Activated naive CD4-positive, alpha-beta T cell treated with Interleukin-2 at 50 U/mL for 16 hours (primary cell): ENCODE measurements at places on chromosomes 13 and 19.
A peak's percentile ranks its signal among the peaks of the same experiment; 100 is the strongest.

GRCh38 chr13:51793570-51794271, 10.2 kb downstream of the DHRS12 start:
- DNase-seq = peak; percentile 56

DNA sequence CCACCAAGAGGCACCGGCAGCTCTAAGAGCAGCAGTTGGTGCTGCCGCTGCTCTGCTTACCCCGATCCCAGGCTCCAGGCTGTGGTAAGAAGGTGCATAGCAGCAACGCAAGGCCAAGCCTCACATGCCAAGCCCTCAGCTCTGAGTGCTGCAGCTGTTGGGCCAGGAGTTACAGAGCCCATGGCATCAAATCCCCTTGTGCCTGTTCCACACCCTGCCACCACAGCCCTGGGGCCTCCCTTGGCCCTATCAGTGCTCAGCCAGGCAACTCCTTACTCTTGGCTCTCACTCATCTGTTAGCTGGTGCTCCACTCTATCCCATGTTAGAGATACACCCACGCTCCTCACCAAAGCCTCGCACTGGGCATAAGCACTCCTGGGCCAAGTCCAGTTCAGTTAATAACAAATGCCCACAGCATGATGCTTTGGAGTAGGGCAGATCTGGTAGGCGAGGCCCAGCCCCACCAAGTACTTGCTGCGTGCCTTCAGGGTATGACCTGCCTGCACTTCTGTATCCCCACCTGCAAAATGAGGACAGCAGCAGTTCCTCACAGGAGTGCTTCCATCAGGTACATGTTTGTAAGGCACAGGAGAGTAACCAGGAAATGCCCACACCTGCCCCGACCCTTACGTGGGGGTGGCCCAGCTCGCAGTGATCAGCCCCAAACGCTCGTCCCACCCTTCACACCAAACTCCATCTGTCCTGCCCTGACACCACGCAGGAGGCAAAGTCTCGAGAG, 16.2 kb downstream of the AKAP8L start:
- DNase-seq = no peak

- no peak for DNase-seq
These were observed 87.0 kb upstream of the SOX21 start for GRCh38 chr13:94799299-94799698.

GRCh38 chr19:31427857-31428256, 78.6 kb upstream of the TSHZ3 start:
- no peak for DNase-seq

DNA sequence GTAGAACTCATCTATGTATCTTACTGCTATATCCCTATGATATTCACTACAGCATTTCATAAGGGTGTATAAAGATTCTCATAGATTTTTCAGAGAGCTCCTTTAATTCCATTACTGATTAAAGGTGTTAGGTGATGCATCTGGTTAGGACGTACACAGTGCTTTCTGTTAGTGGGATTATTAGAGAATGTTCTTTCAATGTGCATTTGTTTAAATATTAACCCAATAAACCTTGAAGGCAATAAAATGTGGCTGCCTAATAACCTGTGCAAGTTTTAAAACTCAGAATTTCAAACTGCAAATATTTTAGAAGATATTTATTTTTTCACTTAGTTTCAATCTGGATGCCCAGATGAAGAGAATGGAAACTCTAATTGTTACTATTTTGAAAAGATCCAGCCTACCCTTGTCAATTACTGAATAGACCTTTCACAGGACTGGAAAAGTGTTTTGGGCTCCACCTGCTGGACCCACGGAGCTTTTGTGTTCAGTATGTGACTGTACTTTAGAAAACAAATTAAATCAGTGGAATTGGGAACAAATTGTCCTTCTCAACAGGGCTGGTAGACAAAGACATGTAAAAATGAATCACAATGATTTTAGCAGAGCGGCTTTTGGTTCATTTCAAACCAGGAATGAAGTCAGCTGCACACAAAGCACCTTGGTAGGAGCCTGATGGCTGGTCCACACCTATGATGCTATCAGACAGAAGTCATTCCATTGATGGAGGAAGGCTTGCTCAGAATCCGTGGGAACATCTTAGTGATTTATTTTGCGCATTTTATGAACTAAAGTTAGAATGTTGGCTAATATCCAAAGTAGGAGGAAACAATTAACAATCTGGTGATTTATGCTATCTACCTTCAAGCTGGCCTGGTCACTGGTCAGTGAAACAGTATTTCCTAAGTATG, 89.4 kb upstream of the RAP2A start:
- DNase-seq = peak; percentile 56

DNA sequence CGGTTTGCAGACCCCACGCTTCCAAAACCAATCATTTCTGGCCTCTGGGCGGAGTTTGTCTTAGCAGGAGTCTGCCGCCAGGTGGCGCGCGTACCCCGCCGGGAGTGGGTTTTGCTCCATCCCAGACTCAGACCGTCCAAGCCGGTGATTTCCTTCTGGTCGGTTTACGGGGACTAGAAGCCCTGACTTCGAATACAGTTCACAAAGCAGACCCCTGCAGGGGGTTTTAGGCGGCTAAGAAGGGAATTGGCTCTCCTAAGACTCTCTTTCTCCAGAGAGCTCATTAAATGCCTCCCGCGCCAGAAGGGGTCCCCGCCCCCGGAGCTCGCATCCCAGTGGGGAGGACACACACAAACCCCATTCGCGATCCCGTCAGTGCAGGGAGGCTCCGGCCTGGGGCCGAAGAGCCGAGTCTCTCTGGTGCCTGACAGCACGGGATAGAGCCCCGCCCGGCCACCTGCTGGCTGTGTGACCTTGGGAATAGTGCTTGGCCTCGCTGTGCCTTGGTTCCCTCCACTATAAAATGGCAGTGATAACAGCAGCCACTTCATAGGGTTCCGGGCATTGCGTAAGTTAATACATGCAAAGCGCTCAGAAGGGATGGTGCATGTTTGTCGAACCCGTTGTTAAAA, 8.6 kb upstream of the NUP62 start:
- peak; percentile 80 for DNase-seq

GRCh38 chr19:18278521-18279265, 2.7 kb downstream of the JUND start:
- peak; percentile 57 for DNase-seq

DNA sequence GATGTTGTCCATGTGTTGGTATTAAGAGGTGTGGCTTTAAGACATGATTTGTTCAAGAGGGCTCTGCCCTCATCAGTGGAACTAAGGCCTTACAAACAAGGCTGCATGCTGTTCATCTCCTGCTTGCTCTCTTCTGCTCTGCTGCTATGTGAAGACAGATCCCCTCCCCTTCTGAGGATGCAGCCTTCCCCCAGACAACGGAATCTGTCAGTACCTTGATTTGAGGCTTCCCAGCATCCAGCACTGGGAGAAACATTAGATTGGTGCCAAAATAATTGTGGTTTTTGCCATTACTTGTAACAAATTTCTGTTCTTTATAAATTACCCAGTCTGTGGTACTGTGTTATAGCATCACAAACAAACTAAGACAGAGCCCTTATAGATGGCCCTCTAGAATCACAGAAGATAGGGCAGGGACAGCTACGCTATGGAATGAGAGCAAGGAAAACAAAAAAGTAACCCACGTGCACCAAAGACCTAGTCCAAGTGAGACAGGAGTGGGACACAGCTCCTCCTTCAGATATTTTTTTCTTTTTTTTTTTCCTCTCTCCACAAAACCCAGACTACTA, 151.5 kb upstream of the RXFP2 start:
- DNase-seq = no peak

DNA sequence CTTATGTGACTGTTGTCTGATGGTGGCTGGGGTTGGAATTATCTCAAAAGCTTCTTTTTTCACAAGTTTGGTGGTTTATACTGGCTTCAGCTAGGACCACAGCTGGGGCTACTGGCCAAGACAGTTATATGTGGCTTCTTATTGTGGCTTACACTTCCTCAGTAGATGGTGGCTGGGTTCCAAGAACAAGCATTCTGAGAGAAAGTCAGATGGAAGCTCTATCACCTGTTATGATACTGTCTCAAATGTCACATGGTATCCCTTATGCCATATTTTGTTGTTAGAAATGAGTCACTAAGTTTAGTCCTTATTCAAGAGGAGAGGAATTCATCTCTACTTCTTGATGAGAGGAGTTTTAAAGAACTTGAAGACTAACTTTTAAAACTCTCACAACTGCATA, 41.6 kb downstream of the NDFIP2 start:
- DNase-seq = no peak
